Eye (tissue), 1 donor: ENCODE measurements at places on chromosomes 1 and 21.

- DNase-seq: no peak
Observed at GRCh38 chr1:204826970-204827369, 43.7 kb upstream of the NFASC start.

GRCh38 chr1:62131093-62131725, 63.4 kb upstream of the L1TD1 start:
- DNase-seq: peak; percentile 76

- DNase-seq: peak; percentile 86
Observed at GRCh38 chr1:175152006-175152652, 40.4 kb downstream of the KIAA0040 start.

DNA sequence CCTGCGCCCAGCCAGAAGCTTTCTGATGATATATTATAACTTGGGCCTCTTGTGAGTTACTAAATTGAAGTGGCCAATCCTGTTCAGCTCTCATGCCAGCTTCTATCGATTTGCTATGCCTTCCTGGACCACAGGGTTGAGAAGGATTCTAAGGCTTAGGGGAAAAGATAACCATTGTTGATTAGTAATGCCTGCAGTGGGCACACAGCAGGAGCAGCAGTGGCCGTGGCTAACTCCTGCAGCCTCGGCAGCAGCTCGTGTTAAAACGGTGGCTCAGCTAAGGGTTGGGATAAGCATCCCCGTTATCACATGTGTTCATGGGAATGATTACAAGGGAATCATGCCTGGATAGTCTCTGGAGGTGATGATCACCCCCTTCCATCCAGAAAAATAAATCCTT, 20.5 kb upstream of the KCNE2 start:
- DNase-seq: no peak

DNA sequence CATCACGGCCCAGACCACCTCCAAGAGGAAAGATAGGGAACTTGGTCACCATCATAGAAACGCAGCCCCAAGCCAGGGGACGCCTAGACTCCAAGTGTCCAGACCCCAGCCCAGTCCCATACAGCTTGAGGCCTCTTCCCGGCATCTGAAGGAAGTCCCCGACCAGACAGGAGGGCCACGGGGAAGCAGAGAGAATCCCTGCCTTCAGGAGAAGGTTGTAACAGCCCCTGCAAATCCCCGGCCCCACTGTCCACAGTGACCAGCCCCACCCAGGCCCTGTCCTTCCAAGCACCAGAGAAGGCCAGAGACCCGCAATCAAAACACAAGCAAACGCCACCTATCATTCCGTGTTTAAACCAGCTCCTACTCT, 1.7 kb downstream of the SLC19A1 start:
- no peak for DNase-seq

GRCh38 chr1:118862755-118863154, 125.4 kb downstream of the TBX15 start:
- DNase-seq: no peak
